ENCODE measurements at places on chromosomes 1 and 21. TPM values are rescaled to one million over a fixed set of nuclear protein-coding genes. Genes with fewer than 3 reads are reported as not detected.

Gene APOBEC4
- not detected for total RNA-seq

Gene TMEM52
- 5.4 TPM for total RNA-seq

Gene LRRIQ3
- 0.20 TPM for total RNA-seq

DNA sequence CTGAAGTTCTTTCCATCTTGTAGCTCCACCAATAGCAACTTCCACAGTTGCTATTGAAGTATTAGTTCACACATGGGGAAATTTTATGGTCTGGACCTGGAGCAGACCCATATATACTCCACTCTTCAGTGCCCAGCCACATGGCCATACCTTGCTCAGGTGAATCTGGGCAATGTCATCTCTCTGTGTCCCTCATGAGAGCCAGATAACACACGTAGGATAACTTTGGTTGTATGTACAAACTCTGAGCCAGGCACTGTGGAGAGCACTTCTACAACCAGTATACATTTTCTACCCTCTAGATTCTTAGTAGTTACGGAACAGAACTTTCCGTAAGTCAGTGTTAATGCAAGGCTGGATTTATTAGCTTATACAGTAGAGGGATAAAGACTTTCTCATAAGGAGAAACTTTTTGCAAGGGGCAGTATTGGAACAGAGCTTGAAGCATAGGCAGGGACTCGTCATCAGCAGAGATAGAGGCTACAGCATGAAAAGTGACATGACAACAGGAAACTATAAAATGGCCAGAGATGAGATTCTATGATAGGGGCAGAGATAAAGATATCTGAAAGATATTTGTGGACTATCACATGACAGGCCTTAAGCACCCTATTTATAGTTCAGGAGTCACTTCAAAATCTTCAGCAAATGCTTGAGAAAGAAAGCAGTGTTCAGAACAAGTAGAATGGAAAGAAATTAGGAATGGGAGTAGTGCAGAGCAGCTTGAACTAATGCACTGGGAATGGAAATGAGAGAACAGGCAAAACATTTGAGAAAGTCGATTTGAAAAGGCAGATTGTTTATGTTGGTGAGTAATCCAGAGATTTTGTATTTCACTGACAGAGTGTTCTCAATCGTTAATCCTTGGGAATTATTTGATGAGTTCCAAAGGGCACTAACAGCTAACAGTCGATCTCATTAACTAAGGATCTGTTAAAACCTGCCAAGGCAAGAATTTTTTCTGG is 481.8 kb downstream of the USP25 start:
- no peak for DNase-seq

- DNase-seq: no peak
These were observed 442 bp upstream of the RUSC1 start for GRCh38 chr1:155320252-155320651.

DNA sequence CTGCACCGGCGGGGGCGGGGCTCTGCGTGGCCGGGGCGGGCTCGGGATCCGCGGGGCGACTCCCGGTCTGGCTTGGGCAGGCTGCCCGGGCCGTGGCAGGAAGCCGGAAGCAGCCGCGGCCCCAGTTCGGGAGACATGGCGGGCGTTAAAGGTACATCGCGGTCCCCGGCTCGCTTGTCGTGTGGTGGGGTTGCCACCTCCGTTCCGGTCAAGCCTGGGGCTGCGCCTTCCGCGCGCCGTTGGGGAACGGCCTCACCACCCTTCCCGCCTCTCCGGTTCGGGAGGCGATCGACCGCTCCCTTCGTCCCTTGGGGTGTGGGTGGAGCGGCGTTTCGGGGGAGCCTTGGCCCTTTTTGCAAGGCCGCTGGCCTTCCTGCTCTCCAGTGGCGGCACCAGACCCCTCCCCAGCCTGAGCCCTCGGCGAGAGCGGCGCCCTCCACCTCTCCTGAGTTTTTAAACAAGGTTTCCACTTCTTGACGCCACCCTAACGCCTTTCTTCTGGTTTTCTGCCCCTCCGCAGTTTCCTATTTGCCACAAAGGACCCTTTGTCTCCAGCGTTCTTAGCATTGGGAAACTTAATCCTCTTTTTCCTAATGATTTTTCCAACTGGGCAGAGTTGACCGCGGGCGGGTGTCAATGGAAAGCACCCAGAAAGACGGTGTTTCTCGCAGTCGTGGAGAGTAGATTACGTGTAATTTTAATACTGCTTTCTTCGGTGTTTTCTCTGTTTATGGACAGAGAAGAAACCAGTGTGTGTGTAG is at the start of the genes LEPR and LEPROT:
Gene LEPR, plus strand, starts transcription at position 79 of the 761 bp plus-strand sequence. CDS start 144,898 bp downstream, outside the sequence.
Gene LEPROT, plus strand, starts transcription at position 79 of the 761 bp plus-strand sequence. Its CDS starts 57 bp downstream, at position 136.
- peak; percentile 81 for DNase-seq

DNA sequence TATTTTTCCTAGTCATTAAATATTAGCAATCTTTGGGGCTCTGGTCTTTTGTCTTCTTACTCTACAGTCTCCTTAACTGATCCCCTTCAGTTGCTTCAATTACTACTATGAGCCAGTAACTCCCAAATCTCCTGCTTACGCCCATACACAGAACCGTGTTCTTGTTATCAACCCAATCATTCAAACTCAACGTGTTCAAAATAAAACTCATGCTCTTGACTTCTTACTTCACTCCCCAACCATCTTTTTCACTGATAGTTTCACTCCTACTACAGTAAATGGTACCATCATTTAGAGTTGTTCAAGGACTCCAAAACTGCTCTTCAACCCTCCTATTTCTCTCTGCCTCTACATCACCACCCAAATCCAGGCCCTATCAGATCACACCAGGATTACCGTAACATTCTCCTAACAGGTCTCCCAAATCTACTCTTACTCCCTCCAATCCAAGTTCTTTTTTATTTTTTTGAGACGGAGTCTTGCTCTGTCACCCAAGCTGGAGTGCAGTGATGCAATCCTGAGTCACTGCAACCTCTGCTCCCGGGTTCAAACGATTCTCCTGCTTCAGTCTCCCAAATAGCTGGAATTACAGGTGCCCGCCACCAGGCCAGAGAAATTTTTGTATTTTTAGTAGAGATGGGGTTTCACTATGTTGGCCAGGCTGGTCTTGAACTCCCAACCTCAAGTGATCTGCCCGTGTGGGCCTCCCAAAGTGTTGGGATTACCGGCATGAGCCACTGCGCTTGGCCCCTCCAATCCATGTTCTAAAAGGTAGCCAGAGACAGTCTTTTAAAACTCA is 3.0 kb downstream of the YARS1 start:
- no peak for DNase-seq

- DNase-seq: no peak
These were observed 329.3 kb upstream of the PRMT6 start for GRCh38 chr1:106727171-106727570.
